ENCODE measurements at places on chromosomes 1 and 21. TPM values are rescaled to one million over a fixed set of nuclear protein-coding genes. Genes with fewer than 3 reads are reported as not detected.
A peak's percentile ranks its signal among the peaks of the same experiment; 100 is the strongest.

S100A7A gene
- not detected for total RNA-seq

GRCh38 chr1:38549191-38549590 is 310.4 kb downstream of the RRAGC start:
- ATAC-seq: no peak

CASQ1 gene
- not detected for total RNA-seq

DNA sequence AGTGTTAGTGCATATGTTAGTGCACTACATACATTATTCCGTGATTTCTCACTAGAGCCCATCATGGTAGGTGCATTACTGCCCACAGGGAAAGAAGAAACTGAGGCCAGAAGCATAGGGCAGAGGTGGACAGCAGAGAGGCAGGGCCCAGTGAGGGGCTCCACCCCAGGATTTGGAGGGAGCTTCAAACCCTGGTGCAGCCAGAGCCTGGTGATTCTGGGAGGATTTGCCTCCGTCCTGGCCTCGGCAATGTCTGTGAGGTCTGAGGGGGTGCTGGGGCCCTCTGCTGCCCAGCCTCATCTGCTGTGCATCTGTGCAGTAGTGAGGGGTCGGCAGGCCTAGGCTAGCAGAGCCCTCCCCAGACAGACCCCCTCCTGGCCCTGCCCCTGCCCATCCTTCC is 22.8 kb downstream of the PPFIA4 start:
- no peak for ATAC-seq

DNA sequence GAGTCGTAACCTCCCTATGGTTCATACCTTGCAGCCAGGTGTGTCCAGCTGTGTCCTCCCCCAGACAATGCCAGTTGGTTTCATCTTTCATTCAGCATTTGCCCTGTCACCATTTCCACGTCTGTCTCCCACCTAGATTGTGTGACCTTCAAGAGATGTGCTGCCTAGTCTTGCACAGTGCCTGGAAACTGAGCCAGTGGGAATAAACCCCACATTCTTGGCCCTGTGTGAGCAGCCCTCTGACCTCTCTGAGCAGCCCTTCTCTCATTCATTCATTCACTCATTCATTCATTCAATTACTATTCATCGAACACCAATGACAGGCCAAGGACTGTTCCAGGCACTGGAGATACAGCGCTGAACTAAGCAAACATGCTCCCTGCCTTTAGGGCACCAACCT is 115.7 kb downstream of the GRIK3 start:
- no peak for ATAC-seq

SLC2A1 gene
- 280 TPM for total RNA-seq

GRCh38 chr1:48776393-48777218 is at the start of gene BEND5:
Gene BEND5 (minus strand): TSS chr1:48776891. CDS start chr1:48776831, 60 bp downstream.
- peak; percentile 35 for ATAC-seq

Measured in activated T-helper 17 cell treated with anti-CD3 and anti-CD28 coated beads, Interleukin-2, amount 50 U/mL, for 72 hours (primary cell).